ENCODE measurements at places on chromosomes 6 and 20.

GRCh38 chr20:13111249-13111911 is 102.6 kb downstream of the SPTLC3 start:
- no peak for DNase-seq

DNA sequence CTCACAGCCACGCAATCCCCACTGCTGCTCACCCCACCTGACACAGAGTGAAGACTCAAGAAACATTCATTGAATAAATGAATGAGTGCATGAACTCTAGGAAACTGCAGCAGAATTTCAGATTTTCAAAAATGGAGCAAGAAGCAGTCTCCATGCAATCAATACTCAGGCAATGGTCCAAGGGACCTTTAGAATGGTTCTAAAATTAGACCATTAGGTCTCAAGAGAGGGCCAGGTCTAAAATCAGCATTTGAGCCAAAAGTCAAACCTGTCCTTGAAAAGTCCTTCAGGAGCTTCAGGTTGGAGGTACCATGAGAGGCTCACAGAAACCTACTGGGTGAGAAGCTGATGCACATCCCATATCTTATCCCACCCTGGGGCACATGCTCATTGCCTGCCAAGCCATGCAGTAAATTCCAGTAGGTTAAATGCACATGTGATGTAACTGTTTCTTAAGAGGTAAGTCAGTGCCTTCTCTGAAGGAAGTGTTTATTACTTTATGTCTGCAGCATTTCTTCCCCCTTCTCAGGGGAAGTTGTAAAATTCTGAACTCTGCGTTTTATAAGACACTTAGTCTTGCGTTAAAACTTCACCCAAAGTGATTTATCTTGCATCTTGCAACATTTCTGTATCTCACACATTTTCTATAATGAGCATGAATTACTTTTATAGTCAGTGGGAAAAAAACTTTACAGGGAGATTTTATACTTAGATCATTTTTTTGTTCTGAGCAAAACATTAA is 126.6 kb downstream of the ADAT2 start:
- no peak for DNase-seq

GRCh38 chr6:32603888-32604287 is 14.2 kb upstream of the HLA-DRB1 start:
- no peak for DNase-seq

GRCh38 chr6:129494586-129494985 is 215.4 kb downstream of the ARHGAP18 start:
- DNase-seq: no peak

- DNase-seq: no peak
Measured at GRCh38 chr6:155154158-155154830, 109.5 kb upstream of the CLDN20 start.

- DNase-seq: no peak
Measured at GRCh38 chr6:2818593-2818992, 23.1 kb downstream of the SERPINB1 start.

DNA sequence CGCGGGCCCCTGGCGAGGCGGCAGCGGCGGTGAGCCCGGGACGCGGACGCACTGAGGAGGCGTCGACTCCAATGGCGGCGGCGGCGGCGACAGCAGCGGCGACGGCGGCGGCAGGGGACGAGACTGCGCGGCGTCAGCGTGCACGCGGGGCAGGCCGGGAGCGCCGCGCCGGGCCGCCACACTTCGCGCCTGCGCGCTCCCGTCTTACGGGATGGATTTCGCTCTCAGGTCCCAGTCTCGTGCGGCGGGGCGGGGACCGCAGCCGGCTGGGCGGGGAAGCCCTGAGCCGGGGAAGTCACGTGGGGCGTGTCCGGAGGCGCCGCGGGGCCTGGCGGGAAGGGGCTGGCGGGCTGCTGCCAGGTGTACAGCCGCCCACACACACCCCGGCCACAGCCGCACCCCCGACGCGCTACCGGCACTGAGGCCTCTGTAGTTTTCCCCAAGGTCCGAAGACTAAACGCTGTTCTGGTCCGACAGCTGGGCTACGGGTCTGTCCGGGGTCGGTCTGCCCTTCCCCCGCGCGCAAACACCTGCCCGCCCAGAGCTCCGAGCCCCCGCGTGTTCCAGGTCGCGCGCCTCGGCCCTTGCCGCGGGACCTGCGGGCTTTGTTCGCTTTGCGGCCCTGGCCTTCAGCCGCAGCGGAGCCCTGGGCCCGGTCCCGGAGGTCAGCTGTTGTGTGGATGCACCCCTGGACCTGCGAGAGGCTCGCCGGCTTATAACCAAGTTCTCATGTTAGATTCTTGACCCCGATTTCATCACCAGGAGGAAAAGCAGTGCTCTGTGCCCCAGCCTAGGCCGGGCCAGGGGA is at the start of gene YTHDF1:
TSS of gene YTHDF1 (minus strand) at position 91 of the 808 bp plus-strand sequence. CDS start 239 bp downstream, outside the sequence.
- peak; percentile 99 for DNase-seq

- no peak for DNase-seq
Measured at GRCh38 chr6:99416892-99417767, 8.0 kb downstream of the PNISR start.

DNA sequence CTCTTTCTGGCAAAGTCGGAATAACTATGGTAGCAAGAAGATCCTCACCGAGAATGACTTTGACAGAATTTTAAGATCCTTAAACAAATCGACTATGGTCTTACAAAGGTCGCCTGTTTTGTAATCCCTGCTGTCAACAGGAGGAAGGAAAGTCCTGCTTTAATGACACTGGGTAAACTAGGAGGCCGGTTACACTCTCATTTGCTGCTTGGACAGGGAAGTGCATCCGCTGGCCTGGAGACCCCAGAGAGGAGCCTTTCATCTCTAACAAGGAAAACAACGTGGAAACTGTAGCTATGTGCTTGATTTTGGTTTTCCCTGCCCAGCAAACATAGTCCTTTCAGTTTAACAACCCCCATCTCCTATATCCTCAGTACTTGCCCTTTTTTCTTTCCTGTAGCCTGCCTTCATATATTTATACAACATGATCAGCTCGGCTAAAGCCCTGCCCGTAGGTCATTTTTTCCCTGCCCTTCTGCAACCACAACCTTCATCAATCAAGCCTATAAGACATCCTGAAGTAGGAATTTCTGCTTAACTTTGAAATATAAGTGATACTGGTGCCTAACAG is 97.2 kb upstream of the RIN2 start:
- DNase-seq: no peak

- no peak for DNase-seq
Measured at GRCh38 chr20:61815176-61815575, 250.5 kb downstream of the TAF4 start.

- DNase-seq: no peak
Measured at GRCh38 chr20:34213213-34213612, 28.0 kb upstream of the ASIP start.

- DNase-seq: no peak
Measured at GRCh38 chr6:43192911-43193310, 10.9 kb downstream of the CUL9 start.

DNA sequence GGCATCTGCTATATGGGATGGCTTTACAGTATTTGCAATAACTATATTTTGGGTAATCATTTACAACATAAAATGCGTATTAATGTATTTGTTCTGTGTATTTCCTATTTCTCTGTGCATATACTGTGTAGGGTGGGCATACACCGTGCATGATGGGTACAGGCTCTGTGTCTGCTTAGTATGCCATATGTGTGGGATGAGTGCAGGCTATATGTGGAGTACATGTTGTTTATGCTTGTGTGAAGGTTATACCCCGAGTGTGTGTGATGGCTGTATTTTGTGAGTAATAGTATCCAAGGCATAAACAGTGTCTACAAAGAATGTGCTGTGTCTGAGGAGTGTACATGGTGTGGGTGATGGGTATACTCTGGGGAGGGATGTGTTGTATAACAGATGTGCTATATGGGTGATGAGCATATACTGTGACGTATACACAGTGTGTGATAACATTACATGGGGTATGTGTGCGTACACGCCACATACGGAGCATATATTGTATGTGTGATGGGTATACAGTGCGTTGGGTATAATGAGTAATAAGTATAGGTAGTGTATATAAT is 52.7 kb downstream of the CPXM1 start:
- DNase-seq: no peak

DNA sequence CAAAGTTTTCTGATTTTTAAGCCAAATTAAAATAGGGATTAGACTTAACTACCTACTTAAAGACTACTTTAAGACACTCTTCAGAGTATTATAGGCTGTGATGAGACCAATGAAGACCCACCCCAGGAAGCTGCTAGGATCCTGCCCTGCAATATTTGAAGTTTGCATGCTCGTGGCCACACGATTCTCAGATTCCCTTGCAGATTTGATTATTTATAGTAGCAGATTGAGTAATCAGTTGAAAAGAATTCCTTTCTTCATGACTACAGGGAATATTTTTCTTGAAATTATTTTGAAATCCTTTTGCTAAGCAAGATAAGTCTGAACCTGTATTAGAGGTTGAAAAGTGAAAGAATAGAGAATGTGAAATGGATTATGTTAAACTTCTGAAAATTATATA is 122.3 kb downstream of the B3GAT2 start:
- DNase-seq: no peak

- DNase-seq: no peak
Measured at GRCh38 chr6:19613678-19614077, 223.5 kb upstream of the ID4 start.

DNA sequence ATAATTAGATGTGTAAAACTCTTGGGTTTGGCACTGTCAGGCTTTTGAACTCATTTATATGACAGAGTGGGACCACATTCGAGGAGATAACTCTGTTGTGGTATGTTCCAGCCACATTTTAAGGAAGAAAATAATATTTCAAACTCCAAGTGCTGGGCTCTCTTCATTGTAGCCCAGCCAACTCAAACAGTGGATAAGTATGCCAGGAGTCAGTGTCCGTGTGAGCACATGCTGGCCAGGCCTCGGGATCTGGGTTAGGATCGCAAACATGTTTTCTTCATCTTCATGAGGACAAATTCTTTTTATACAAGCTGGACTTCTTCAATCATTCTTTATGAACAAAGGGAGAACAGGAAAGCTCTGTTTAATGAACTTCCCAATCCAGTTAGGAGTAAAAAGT is 497.5 kb downstream of the MAFB start:
- DNase-seq: no peak

GRCh38 chr6:30130887-30131862 is 4.8 kb upstream of the TRIM40 start:
- DNase-seq: peak; percentile 82

GRCh38 chr6:151014404-151015100 is 149.1 kb downstream of the MTHFD1L start:
- no peak for DNase-seq

DNA sequence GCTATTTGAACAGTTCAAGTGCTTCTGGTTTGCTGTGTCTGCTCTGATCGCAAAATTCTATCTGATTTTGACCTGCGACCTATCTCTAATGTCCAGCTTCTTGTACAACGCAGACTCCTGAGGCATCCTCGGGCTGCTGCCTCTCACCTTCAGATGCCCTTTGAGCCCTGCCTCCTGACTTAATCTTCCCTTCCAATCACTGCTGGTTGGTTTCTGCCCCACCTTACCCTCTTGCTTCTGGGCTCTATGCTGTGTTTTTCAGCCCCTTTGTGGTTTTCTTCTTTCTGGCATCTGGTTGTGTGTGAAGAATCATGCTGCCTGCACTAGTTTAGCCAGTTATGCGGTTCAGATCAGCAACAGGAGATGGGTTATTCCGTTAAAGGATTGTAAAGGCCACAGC is 131.2 kb upstream of the THEMIS start:
- DNase-seq: no peak
